Stimulated activated CD8-positive, alpha-beta memory T cell treated with anti-CD3 and anti-CD28 coated beads, Interleukin-4, amount 100 ng/mL, for 1 hour (primary cell): ENCODE measurements at places on chromosomes 3 and 15.

DNA sequence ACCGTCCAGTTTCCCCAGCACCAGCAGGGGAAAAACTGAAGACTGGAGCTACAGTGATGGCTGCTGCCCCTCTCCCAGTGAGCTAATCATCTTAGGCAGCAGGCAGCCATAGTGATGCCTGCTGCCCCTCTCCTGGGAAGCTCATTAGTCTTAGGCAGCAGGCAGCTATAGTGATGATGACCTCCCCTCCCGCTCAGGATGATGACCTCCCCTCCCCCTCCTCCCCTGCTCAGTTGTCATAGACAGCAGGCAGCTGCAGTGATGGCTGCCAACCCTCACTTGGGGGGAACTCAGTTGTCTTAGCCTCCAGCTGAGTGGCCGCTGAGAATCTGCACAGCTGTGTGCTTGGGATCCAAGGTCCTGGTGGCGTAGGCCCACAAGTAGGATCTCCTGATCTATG, 80.9 kb upstream of the MANF start:
- DNase-seq = no peak

DNA sequence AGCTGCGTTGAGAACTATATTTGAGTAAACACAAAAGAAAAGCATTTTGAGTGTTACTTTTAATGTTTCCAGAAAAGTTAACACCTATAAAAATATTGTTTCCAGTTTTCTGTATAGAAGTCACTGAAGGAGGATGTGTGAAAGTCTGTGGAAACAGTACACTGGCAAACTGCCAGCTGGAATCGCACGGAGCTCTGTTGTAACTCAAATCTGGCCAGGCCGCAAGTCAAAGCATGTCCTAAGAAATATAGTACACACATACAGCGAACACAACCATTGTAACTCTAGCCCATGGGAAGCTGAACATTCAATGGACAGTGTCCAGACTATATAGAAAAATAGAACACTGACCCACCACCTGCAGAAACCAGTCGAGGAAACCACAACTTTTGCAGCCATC, 657.2 kb downstream of the FHIT start:
- no peak for DNase-seq

GRCh38 chr3:38022896-38023709, 6.3 kb downstream of the PLCD1 start:
- DNase-seq = no peak

DNA sequence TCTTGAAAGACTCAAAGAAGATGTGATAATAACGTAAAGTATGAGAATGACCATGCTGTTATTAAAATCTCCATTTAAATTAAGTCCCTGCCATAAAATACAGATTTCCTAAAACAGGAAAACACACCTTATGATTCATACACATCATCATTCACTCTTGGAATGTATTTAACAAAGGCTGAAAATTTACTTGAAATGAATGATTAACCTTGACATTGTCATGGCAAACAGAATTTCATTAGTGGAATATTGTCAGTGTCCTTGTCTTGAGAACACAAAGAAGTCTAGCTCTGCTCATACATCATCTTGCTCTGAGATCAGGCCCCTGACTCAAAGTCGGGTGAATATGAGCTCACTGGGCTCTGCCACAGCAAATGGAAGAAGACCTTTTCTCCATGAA, 313.9 kb downstream of the FGF12 start:
- DNase-seq = no peak

GRCh38 chr3:159804726-159805410, 183.8 kb upstream of the IL12A start:
- no peak for DNase-seq
